ENCODE measurements at places on chromosomes 16 and 17.

DNA sequence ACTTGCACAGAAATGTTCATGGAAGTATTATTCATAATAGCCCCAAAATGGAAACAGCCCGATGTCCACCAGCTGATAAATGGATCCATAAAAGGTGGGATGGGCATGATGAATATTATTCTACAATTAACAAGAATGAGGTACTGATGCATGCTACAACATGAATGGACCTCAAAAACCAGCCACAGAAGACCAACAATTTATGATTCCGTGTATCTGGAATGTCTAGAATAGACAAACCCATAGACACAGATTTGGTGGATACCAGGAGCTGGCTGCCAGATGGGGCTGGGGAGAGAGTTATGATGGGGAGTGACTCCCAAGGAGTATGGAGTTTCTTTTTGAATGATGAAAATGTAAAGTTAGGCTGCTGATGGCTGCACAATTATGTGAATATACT lies 10.8 kb upstream of the NAGLU start:
- no peak for DNase-seq

- DNase-seq, result no peak
Measured at GRCh38 chr17:41869426-41869825, 4.2 kb upstream of the KLHL11 start.

GRCh38 chr16:88999457-89000206 lies 22.6 kb upstream of the CBFA2T3 start:
- DNase-seq, result no peak

DNA sequence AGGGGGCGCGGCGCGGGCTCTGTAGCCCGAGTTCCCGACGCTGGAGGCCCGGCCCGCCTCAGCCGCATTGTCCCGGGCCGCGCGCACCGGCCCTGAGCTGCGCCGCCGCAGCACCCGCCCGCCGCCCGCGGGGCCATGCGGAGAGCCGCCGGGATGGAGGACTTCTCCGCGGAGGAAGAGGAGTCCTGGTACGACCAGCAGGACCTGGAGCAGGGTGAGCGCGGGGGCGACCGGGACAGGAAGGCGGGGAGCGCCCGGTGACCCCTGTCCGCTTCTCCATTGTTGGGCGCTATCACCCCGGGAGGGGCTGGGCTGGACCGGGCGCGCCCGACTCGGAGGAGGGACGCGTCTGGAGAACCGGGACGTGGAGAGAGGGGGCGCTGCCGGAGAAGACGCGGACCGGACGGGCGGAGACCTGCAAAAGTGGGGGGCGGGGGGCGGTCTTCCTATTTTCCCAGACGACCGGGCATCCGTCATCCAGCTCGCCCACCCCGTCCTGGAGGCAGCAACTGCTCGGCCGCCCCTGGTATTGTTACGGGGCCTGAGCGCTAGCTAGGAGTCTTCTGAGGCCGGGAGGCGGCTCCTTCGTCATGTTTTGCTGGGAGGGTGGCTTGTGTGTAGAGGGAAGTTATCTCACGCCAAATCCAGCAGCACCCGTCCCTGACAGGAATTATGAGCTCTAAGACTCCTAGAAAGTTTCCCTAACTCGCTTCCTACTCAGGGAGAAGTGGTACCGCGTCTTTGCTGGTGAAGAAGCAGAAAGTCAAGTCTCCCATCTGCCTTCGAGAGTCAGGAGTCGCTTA lies 678 bp downstream of the CDR2L start:
- DNase-seq, result no peak

- no peak for DNase-seq
Measured at GRCh38 chr16:8370374-8371270, 219.7 kb downstream of the TMEM114 start.

DNA sequence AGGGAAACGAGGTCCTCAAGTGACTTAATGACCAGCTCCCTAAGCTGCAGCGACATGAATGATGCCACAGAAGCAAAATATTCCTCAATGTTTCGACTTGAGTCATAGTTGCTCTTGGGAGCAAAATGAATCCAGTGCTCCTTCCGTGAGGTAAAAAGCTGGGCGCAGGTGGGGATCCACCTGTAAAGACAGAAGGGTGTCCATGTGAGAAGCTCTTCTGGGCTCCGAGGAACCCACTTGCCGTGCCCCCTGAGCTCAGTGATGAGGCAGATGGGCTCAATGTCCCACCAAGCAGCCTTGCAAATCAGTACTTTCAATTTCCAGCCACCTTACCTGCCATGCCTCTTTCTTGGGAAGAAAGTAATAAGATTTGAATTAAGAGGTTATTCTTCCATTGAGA lies 25.5 kb downstream of the DNAH3 start:
- DNase-seq, result no peak
